Temporal lobe (tissue), 4 donors: ENCODE measurements at places on chromosomes 7 and 10. TPM values are rescaled to one million over a fixed set of nuclear protein-coding genes. Genes with fewer than 3 reads are reported as not detected.

Gene EGFR
- total RNA-seq = 18.4 TPM

Gene VPS26A
- 60.7 TPM for total RNA-seq

Gene EZH2
- 23.6 TPM for total RNA-seq

Gene STEAP1B
- 1.2 TPM for total RNA-seq

Gene CALHM3
- not detected for total RNA-seq

Gene MEOX2
- total RNA-seq = 0.25 TPM

Gene ANKMY2
- 74.3 TPM for total RNA-seq

Gene EPO
- total RNA-seq = not detected

Gene OR9A2
- 0.49 TPM for total RNA-seq

Gene OR2AE1
- 0.25 TPM for total RNA-seq

Gene STMP1
- total RNA-seq = 22.9 TPM

Gene OPN1SW
- not detected for total RNA-seq

Gene NPC1L1
- total RNA-seq = not detected

Gene MUC12
- total RNA-seq = not detected

Gene FAM25C
- not detected for total RNA-seq

Gene RBP3
- not detected for total RNA-seq

Gene SLC25A13
- 9.6 TPM for total RNA-seq

Gene OPTN
- 62.9 TPM for total RNA-seq

Gene CRPPA
- total RNA-seq = 4.4 TPM

Gene SND1
- total RNA-seq = 47.5 TPM

Gene VWDE
- 0.25 TPM for total RNA-seq

Gene CFAP70
- total RNA-seq = 0.49 TPM

Gene NODAL
- total RNA-seq = 2.0 TPM

Gene PTPN12
- total RNA-seq = 93.7 TPM
